ENCODE measurements at places on chromosomes 12 and 14. TPM values are rescaled to one million over a fixed set of nuclear protein-coding genes. Genes with fewer than 3 reads are reported as not detected.

The VRTN gene
- not detected for total RNA-seq

The COL2A1 gene
- not detected for total RNA-seq

The SIX1 gene
- total RNA-seq, result not detected

The TOMM20L gene
- not detected for total RNA-seq

The CLEC1A gene
- not detected for total RNA-seq

The C14orf180 gene
- total RNA-seq, result not detected

The IL31 gene
- 3.8 TPM for total RNA-seq

The MAP1LC3B2 gene
- 1.2 TPM for total RNA-seq

The MYF6 gene
- total RNA-seq, result not detected

The TMEM121 gene
- 9.7 TPM for total RNA-seq

The SOS2 gene
- 19.6 TPM for total RNA-seq

The CCDC175 gene
- total RNA-seq, result not detected

The KRT73 gene
- total RNA-seq, result not detected

The PLD4 gene
- total RNA-seq, result not detected

The RNU4-1 gene
- 1,180 TPM for total RNA-seq

The GMPR2 gene
- 56.9 TPM for total RNA-seq

The SPTB gene
- total RNA-seq, result 0.70 TPM

The SDR9C7 gene
- total RNA-seq, result not detected

The TCL1A gene
- total RNA-seq, result not detected

The INSM2 gene
- not detected for total RNA-seq

The TSPAN8 gene
- not detected for total RNA-seq

The CSRP2 gene
- total RNA-seq, result 0.41 TPM

The MMP17 gene
- total RNA-seq, result 0.87 TPM
